ELF-1 (cell line): ENCODE measurements at places on chromosomes 3 and 15.

- DNase-seq = no peak
Observed at GRCh38 chr15:62904041-62904910, 138.3 kb upstream of the TPM1 start.

DNA sequence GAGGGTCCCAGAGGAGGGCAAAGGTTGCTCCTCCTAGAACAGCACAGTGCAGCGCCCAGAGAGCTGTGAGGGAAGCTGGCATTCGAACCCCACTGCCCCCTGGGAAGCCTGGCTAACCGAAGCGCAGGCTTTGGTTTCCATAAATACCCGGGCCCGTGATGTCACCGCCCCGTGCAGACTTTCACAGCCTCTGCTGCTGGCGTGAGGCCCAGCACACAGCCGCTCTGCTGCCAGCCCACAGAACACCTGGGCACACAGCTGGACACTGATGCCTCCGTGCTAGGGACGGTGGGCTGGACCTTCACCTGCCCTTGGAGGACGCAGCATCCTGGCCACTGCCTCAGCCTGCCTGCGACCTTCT lies 1.0 kb downstream of the IQSEC1 start:
- DNase-seq = no peak

GRCh38 chr3:123816673-123817207 lies 67.4 kb downstream of the MYLK start:
- no peak for DNase-seq

DNA sequence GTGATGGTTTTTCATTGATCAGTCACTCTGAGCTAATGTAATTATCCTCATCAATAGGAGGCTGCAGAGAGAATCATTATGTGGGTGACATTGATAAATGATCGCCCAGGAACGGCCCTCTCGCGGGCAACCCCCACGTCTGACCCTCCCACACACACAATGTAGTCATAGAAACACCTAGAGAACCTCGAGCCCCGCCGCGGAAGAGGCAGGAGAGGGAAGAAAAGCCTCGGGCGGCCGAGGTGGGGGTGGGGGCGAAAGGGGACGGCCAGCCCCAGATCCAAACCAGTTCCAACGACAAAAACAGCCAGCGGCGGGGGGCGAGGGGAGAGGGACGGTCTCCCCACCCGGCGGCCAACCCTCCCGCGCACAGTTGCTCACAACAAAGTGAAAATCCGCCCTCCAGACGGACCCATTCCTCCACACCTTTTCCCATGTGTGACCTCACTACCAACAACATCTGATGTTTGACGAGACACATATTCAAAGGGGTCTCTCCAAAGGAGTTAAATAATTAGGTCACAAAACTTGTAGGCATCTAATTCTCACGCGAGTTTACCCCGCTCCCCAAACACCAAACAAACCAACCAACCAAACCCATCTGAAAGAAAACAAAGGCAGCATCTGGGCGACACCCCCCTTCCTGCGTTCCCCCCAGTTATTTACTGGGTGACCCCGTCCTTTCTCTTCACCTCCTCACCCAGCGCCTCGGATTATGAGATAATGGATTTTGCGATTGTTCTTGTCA lies 213.0 kb downstream of the MEIS2 start:
- peak; percentile 94 for DNase-seq

GRCh38 chr3:58164906-58165821 lies 45.6 kb downstream of the DNASE1L3 start:
- DNase-seq = peak; percentile 91

DNA sequence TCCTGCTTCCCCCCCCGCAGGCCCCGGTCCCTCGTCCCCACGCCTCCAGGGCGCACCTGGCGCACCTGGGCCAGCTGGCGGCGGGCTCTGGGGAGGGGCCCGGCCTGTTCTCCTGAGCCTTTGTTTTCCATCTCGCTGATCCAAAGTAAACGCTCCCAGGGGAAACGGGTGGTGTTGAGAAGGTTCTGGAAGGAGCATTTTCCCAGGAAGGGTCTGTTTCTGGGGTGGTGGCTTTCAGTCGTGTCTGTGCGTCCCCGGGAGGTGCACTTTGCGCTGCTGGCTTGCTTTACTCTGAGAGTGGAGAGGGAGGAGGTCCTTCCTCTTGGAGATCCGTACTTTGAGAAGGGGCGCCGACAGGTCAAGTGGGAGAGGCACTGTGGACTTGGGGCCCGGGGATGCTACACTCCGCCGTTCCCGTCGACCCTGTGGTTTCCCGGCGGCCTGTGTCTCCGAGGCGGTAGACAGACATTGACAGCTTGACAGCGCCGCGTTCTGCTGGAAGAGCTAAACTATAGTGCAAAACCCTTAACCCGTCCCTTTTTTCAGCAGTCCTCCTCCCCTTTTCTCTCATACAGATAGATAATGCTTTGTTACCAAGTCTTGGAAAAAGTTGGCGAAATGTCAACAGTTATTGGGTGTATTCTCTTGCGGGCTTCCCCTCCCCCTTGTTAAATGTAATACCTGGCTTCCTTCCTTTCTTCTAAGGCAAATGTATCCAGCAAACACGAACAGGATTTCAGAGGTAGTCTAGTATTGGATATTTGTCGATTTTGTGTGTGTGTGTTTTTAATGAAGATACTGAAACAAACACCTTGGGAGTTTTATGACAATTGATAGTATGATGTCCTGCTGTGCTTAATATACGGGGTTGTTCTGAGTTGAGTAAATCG lies 6.5 kb downstream of the TPM1 start:
- DNase-seq = peak; percentile 75

- no peak for DNase-seq
Observed at GRCh38 chr3:157786211-157786610, 283.0 kb upstream of the VEPH1 start.

DNA sequence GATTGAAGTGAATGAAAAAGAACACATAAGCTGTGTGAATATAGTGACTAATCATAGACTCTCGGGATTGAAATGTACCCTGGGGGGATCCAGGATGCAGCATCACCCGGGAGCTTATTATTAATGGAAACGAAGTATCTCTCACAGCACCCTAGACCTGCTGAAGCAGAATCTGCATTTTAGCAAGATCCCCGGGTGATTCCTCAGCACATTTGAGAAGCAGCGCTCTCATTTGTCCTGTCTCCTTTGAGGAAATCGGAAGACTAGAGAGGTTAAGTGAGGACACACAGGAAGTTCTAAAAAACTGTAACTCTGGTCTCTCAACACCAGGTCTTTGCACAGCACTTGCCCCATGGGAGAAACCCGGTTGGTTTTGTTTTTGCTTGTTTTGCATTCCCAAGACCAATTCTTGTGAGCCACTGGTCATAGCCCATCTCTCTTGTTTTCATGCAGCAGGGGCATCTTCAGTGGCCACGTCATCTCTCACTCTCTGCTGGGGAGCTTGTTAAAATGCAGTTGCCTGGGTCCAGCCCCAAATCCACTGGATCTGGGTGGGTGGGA lies 30.2 kb downstream of the ZNF710 start:
- DNase-seq = peak; percentile 66

- DNase-seq = no peak
Observed at GRCh38 chr3:66376568-66376967, 124.3 kb downstream of the LRIG1 start.

GRCh38 chr15:92829875-92830274 lies 70.2 kb upstream of the CHD2 start:
- no peak for DNase-seq

- peak; percentile 32 for DNase-seq
Observed at GRCh38 chr3:108477511-108478147, 32.8 kb downstream of the MYH15 start.

DNA sequence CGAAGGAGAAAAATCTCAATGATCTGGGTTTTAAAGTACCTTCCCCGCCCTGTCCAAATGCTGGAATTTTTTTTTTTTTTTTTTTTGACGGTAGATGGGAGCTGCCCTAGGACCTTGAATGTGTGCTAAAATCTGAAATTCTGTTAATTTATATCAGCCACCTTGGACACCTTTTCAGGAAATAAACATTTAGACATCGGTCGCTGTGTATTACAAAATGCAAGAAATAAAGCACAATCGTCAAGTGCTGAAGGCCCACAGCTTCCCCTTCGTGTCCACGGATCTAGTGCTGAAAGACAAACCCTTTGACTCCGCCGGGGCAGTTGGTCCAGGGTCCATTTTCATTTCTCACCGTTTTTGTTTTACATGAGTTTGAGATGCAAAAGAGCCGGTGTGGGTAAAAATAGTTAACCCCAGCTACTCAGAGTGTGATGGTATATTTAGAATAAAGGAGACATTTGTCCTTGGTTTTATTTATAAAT lies 90.2 kb upstream of the CHD2 start:
- peak; percentile 45 for DNase-seq

- DNase-seq = no peak
Observed at GRCh38 chr3:53816425-53816824, 29.8 kb downstream of the CHDH start.

DNA sequence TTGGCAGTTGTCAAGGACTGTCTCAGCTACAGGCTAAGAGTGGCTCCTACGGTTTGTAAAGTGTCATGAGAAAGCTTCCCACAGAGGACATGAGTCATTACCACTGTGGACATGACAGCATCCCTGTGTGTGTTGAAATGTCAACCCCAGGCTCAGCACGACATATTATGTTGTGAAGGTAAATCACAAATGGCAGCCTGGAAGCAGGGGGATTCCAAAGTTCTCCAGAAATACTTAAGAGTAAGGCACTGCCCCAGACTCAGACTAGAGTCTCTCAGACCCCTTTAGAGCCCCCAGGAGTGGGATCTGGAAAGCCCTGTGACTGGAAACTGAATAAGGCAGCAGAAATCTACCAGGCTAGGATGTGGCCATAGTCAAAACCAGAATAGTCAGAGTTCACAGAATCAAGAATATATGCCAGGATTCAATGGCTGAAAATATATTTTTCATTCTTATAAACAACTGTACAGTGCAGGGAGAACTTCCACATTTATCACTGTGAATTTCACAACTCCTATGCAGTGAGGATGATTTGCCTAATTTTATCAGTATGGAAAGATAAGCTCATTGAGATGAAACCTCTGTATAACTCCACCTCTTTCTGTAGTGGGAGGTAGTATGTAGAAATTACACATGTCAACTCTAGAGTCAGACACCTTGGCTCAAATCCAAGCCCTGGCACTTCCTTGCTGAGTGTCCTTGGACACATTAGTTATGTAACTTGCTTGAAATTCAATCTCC lies 237.1 kb upstream of the CFAP20DC start:
- no peak for DNase-seq

GRCh38 chr3:97930018-97930417 lies 42.2 kb downstream of the RIOX2 start:
- no peak for DNase-seq

DNA sequence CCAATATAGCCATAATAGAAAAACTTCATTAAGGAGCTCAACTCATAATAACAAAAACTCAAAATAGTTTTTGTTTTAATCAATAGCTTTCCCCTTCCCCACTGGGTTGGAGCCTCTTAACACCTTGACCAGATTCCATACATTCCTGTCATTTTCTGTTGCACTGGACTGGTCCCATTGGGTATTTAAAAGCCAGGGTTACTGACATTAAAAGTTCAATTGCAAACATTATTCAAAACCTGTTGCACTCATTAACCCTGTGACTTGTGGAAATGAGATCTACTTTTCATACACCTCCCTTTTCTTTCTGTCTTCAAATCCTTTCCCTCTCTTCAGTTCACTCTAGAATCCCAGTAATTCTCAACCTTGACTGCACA lies 1.7 kb upstream of the HRG start:
- DNase-seq = no peak
